ENCODE measurements at places on chromosomes 3 and 15. TPM values are rescaled to one million over a fixed set of nuclear protein-coding genes. Genes with fewer than 3 reads are reported as not detected.

- DNase-seq: no peak
These were observed 9.2 kb downstream of the LZTFL1 start for GRCh38 chr3:45832699-45833098.

CPNE9 gene
- total RNA-seq: not detected

DNA sequence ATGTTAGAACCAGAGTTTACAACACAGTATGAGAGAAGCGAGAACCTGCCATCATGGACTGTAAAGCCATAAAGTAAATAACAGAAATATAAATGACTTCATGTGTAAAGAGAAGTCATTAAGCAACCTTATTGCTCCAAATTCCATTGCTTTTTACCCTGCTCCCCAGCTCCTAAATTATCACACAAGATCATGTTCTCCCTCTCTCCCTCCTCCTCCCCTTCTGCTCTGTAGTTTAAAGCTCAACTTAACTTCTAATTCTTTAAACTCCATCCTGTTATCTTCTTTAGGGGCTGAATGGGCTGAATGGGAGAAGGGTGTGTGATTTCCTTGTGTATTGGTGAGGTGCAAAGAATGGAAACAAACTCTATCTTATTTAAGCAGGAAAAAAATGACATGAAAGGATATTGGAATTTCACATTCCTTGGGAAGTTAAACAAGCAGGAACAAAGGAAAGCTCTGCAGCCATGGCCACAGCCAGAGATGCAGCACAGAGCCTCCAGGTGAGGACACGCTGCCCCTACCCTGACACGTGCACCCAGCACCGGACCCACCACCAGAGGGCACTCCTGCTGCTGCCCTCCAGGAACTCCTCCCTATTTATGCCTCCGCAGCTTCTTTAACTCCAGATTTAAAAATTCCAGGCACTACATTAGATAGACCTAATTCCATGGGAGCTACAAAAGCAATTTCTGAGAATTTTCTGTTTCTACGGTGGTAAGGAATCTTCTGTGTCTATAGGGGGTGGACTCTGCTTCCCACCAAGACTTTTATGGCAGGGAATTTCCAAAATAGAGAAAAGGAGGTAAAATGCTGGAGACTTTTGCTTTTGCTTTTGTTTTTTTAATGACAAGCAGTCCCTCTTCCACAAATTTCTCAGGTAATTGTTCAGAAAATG, 76.9 kb upstream of the ABI3BP start:
- DNase-seq: no peak

PPP2R3A gene
- 6.8 TPM for total RNA-seq

GRCh38 chr3:10335190-10335738, 14.4 kb upstream of the SEC13 start:
- no peak for DNase-seq

DNA sequence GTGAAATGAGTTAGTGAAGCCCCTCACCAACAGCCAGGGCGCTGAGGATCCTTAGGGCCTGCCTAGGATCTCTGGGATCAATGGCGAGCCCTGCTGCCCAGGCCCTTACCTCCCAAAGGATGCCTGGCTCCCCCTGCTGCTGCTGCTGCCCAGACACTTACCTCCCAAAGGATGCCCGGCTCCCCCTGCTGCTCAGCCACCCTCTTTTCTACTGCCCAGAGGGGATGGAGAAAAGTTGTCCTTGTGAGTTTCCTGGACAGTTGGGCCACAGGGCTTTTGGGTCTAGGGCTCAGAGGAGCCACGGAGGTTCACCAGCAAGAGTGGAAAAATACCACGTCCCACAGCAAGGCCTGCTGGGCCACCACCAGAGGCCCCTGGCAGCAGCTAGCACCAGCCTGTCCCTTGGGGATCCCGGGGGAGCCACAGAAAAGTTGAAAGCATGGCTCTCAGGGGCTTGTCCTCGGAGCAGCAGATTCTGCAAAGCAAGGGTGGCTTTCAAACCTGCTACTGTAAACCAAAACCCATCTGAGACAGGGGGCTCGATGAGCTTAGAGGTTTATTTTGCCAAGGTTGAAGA, 59.4 kb downstream of the SLC6A6 start:
- DNase-seq: no peak

- DNase-seq: no peak
These were observed 481.2 kb upstream of the WNT5A start for GRCh38 chr3:55968331-55968730.

ALPK3 gene
- total RNA-seq: 56.9 TPM

DNA sequence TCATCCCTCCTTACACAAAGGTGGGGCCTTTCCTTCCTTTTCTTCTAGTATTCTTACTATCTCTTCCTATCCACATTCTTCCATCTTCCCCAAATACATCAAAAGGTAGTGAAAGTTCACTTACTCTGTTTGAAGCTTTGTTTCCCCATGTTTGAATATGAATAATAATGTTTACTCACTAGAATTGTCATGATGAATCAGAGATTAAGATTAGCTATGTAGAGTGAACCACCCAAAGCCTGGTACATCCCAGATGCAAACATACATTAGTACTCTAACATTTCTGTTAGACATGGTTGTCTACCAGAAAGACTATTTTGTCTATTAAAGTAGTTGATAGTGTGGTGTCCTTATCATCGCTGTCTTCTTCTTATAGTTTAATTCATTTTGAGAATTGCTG, 327.1 kb upstream of the TBC1D5 start:
- no peak for DNase-seq

DNA sequence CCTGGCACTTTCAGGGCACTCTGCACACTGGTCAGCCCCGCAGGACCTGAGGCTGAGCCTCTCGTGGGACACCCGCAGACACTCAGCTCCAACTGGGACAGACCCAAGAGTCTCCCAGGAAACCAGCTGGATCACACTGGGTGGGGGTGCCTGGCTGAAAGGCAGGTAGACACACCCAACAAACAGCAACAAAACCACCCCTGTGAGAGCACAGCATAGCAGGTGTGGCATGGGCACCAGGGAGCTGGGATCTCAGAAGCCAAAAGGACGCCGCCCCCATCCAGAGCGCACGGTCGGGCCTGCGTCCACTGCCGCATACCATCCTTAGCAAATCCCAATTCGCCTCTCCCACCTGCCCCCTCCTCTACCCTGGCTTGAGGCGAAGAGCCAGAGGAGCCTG, 154.2 kb upstream of the LINGO1 start:
- DNase-seq: no peak

LSG1 gene
- 19.4 TPM for total RNA-seq

GRCh38 chr15:90519688-90520087, 10.0 kb upstream of the CRTC3 start:
- no peak for DNase-seq

DNA sequence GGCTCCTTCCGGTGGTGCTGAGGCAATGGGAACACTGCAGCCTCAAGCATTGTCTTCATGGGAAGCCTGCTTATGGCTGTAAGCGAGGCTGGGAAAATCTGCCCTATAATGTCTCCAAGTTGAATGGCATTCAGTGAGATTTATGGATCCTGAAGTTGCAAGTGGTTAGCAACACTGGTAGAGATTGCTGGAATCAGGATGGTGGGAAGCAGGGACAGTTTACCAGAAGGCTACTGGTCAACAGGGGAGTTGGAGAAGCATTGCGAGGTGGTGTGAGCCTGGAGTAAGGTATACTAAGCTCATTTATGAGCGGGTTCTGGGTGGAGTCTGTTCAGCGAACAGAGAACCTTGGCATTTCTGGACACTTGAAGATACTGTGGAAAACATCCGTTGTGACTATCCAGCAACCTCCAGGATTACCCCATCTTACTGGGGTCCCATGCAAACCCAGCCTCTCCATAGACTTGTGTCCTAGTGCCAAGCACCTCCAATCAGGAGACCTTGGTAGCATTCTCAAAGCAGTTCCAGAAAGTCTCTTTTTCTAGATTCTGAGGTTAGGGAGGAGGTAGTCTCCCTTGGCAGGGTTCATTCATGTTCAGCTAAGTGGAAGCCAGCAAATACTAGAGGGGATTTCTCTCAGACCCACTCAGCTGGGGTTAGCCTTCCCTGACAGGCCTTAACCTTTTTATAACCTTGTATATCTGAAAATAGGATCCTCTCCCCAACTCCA, 7.3 kb downstream of the RPSA start:
- no peak for DNase-seq

DNA sequence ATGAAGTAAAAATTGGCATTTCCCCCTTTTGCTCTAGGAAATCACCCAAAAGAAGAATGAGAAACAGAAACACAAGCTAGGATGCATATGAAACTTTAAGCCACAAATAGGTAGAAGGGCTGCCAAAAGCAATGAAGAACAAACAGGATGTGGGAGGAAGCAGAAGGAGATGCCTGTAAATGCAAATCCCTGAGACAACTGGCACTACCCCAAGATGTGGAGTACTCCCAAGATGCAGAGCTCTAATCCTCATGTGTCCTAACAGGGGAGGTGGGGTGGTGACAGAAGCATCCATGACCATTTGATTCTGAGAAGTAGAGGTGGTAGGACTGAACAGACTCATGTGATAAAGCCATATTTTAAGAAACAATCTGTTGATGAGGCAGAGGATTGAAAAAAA, 31.9 kb upstream of the ZNF280D start:
- DNase-seq: no peak

DNA sequence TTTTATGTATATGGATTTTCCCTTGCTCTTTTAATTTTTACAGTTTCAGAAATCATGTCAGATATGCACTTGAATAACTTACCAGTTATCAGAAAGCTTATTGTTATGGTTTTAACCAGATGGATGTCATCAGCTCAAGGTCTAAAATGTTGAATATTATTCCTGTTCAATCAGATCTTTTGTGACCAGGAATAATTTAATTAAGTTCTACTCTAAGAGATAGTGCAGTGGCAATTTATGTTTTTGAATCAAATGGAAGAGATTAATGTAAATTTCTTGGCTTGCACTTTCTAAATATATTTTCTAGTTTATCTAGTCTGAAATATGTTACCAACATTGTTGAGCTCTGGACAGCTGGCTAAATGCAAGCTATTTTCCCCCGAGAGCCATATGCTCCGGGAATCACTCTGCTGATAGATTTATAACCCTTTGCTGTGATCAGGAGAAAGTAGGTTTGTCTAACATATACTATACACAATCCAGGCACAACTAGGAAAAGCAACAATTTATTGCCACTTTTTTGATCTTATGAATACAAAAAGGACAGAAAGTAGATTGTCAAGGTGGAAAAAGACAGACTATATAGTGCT, 76.8 kb upstream of the CD96 start:
- DNase-seq: no peak

GOLGA8G gene
- not detected for total RNA-seq

DNA sequence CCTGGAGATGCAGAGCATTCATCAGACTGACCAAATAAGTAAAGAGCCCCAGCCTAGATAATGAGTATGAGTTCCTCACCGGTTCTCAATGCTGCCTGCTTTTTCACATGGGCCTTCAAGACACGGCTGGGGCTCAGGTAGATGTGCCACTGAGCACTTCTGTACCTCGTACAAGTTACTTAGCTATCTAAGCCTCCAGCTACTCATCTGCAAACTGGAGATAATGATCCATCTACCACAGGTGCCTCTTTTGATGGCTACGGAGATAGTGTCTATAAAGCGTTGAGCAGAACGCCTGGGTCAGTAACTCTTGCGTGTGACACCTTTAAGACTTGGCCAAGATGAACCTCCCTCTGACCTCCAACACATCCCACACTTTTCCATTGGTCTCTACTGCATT, 56.3 kb downstream of the CCR4 start:
- no peak for DNase-seq

GRCh38 chr3:81503026-81503425, 258.4 kb downstream of the GBE1 start:
- DNase-seq: no peak

GRCh38 chr3:122508135-122508914, 6.4 kb downstream of the KPNA1 start:
- DNase-seq: no peak

DNA sequence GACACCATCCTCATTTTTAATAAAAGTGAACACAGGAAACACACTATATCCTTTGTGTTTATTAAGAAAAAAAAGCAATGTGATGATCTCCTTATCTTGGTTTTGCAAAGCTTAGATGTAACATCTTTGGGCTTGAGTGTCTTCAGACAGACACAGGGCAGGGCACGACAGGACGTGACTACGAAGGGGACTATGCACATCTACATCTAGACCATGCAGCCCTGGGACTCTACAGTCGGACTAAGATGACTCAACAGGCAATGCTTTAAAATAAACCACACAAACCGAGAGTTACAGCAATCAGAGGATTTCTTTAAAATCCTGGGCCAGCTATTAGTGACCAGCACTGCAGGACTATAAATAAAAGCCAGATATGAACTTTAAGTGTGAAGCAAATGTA, 22.8 kb upstream of the TM2D3 start:
- DNase-seq: no peak

GRCh38 chr15:29935296-29936004, 113.2 kb upstream of the TJP1 start:
- DNase-seq: no peak

DNA sequence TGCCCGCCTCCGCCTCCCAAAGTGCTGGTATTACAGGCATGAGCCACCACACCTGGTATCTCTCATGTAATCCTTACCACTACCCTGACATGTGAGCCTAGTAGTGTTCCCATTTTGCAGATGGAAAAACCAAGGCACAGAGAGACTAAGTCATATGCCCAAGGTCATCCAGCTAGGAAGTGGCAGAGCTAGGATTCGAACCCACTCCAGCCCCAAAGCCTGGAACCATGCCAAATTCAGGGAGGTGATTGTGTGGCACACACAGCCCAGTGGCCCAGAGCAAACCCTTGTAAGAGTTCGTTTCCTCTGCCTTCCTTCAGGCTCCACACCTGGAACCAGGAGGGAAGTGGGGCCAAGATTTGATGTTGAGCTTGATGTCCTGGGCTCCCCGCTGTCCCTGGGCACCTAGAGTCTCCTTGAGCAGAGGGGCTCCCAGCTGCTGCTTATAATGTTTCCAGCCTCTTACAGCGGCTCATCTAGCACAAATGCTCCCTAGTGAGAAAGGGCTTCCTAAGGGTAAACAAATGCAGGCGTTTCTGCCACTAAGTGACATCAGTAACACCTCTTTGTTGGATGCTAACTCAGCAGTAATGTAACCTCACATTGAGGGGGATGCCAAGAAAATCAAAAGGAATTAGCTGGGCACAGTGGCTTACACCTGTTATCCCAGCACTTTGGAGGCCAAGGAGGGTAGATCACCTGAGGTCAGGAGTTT, 3.6 kb downstream of the HAPLN3 start:
- DNase-seq: no peak

- DNase-seq: no peak
These were observed 354.5 kb downstream of the OCA2 start for GRCh38 chr15:27744641-27745040.

REC114 gene
- total RNA-seq: not detected

DNA sequence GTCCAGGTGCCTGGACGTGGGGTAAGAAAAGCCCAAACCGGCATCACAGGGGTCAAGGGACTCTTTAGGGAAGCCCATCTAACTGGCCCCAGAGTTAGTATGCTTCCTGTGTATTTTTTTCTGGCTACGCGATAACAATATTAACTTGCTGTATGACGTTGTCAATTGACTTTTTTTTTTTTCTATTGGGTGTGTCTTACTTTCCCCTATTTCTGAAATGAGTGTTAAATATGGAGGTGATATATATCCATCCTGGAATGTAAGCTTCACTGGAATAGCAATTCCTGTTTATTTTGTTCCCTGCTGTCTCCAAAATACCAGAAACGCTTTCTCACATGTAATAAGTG, 598 bp upstream of the GMNC start:
- DNase-seq: no peak

ZBED2 gene
- total RNA-seq: not detected

GRCh38 chr3:46904303-46905212, 27.0 kb downstream of the PTH1R start:
- DNase-seq: no peak

Measured in thoracic aorta (tissue), 2 donors.